ENCODE measurements at places on chromosomes 2 and 18.

DNA sequence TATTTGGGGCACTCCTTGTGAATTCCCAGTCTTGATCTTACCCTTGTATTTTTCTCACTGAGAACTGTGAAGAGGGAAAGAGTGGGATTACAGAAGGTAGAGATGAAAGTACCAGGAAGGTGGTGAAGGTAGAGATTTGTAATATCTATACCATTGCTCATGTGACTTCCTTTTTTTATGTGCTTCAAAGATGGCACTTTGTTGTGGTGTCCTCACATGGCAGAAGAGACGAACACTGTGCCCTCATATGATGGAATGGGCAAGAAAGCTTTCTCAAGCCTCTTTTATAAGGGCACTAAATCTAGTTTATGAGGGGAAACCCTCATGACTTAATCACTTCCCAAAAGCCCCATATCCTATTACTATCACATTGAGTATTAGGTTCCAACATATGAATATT, 28.9 kb upstream of the PPM1B start:
- no peak for DNase-seq

DNA sequence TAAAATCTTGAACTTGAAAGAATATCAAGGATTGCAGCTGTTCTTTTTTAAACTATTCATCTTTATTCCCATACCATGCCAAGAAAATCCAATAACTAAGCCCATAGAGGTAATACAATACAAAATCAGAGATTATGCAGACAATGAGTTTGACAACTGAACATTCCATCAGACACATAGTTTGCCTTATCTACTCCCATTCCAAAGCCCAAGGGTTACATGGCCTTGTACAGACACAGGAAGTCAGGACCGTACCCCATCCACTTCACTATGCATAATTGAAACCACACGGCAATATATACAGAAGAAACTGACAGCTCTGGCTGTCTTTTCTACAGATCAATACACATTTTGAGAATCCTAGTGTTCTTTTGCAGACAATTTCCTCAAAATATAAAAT, 181.3 kb downstream of the TMX3 start:
- no peak for DNase-seq

DNA sequence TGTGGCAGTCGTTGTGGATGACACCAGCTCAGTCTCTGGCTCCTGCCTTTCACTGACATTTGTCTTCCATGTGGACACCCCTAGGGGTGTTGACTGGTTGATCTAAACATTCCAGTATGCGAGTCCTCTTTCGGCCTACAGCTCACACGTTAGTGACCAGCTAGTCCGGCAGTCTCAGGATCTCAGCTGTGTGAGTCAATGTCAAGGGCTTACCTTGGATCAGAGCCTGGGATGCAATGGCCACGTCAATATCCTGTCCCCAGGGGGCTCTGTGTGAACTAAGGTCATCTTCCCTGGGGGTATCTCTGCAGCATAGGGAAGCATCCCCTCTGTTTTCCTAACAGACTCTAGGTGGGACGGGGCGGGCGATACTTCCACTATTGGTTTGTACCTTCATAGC, 35.1 kb upstream of the YWHAQ start:
- DNase-seq = no peak

DNA sequence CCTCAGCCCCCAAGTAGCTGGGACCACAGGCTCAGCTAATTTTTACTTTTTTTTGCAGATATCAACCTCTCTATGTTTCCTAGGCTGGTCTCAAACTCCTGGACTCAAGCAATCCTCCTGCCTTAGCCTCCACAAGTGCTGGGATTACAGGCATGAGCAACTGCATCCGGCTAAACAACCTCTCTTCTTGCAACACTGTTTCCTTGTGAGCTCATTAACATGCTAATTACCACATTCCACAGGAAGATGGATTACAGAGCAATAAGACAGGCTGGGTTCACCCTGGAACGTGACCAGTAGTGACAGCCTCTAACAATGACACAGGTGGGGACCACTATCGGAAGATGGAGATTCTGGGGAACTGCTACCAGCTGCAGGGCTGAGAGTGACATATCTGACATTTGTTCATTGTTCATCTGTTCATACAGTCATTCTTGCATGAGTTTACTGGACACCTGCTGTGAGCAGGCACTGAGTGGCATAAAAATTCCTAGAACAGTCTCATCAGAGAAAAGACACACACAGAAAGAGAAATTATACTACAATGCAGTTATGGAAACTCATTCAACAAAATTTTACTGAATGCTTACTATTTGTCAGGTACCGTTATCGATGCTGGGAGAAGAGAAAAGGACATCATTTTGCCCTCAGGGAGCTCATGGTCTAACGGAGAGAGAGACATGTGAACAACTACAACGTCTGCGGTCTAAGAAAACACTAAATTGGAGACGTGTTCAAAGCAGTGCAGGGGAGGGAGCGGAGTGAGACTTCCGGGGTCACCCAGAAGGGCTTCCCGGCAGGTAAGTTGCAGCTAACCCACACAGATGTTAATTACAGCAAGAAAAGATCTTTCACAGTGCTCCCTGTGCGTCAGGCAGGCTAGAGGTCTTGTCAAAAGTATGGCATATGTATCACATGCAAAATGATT, 37.6 kb downstream of the PROC start:
- DNase-seq = no peak

GRCh38 chr2:112630268-112630667, 15.5 kb upstream of the SLC20A1 start:
- no peak for DNase-seq

- DNase-seq = no peak
Observed at GRCh38 chr18:45517181-45517741, 98.0 kb upstream of the SLC14A2 start.

GRCh38 chr18:35971661-35972196, 750 bp upstream of the RMP24 start:
- no peak for DNase-seq

DNA sequence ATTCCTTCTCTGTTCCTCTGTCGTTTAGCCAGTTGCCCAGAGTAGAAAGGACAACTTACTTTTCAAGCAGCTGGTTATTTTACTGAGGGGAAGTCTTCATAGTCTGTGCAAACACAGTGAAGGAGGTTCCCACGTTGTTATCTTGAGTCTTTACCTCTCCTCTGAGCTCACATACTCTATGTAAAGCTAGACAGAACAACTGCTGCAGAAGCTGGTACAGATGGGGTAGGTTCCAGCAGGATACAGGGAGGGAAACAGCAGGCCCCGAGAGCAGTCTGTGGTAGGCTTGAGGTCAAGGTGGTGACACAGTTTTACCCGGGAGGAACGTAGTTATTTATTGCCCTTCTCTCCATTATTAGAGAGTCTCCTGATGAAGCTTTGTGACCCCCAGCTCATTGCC, 93.4 kb upstream of the LDLRAD4 start:
- no peak for DNase-seq

GRCh38 chr2:222358876-222359275, 60.1 kb upstream of the PAX3 start:
- no peak for DNase-seq

GRCh38 chr2:221385716-221386115, 186.4 kb downstream of the EPHA4 start:
- DNase-seq = no peak

DNA sequence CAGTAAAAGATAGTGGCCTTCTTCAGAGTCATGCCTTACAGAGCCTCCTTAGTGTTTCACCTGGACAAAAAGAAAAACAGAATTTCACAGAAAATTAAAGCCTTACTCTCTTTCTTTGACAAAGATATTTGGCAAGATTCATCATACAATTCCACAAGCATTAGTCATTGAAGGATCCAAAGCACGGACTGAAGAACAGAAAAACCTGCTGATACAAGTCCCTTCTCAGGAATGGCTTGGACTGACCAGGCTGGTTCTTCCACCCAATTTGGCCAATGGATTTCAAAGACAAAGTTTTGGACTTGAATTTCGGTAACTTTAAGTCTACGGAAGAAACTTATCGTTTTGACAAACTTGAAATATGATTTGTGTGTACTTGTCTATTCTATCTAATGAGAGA, 39.1 kb upstream of the GALNT3 start:
- no peak for DNase-seq

DNA sequence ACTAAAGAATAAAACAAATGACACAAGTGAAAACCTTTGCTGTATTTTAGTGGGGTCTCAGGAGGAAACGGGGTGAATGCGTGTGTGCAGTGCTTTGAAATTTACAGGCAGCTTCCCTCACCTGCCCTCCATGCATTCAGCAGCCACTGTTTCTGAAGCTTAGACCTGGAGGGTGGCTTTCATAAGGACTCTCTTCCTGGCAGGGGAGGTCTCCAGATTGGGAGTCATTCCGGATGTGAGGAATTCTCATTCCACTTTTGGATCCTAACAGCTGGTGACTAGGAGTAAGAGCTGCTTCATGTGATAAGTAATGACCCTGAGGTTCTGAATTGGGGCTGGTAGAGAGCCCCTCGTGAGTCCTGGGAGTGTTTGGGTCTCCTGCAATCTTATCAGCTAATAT, 192.5 kb downstream of the SH3BP4 start:
- DNase-seq = no peak

GRCh38 chr2:85838181-85838580, 50.6 kb downstream of the ST3GAL5 start:
- peak; percentile 55 for DNase-seq

DNA sequence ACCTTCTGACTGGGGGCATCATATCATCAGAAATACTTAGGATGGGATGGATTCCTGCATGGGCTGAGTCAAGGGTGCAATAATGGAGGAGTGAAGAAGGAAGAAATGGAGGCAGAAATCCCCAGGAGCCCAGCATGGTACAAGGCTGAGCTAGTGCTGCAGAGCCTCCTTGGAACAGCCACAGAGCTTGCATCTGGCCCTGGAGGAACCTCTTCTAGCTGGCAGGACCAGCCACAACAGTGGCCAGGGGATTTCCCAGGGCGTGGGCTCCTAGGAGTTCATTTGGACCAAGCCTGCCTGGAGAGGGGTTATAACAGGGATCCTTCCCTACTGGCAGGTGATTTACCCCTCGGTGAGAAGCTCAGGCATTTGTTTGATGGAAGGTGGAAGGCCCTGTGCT, 4.7 kb upstream of the IL37 start:
- no peak for DNase-seq

DNA sequence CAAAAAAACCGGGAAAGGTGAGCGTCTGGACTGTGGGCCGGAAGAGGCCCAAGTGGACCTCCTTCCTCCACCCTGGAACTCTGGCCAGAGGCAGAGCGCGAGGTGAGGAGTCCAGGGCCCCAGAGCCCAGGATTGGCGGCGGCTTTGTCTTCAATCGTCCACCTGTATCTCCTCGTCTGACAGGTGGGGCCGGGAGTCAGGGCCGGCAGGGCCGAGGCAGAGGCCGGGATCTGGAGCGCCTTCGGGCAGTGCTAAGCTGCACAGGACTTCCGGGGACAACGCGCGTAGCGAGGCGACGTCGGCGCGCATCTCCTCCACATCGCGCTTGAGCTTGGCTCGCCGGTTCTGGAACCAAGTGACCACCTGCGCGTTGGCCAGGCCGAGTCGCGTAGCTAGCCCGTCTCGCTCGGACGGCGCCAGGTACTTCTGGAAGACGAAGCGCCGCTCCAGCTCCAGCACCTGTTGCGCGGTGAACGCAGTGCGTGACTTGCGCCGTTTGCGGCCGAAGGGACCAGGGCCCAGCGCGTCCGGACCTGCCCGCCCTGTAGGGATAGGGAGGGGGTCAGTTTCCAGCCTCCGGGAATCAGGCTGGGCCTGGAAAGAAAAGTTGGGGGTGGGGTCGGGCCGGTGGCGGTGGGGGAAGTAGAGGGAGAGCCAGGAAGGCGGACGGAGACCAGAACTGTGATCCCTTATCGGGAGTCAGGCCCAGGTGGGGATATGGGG, 1.5 kb downstream of the LBX2 start:
- DNase-seq = peak; percentile 52

GRCh38 chr2:5467178-5467905, 224.8 kb upstream of the SOX11 start:
- no peak for DNase-seq

DNA sequence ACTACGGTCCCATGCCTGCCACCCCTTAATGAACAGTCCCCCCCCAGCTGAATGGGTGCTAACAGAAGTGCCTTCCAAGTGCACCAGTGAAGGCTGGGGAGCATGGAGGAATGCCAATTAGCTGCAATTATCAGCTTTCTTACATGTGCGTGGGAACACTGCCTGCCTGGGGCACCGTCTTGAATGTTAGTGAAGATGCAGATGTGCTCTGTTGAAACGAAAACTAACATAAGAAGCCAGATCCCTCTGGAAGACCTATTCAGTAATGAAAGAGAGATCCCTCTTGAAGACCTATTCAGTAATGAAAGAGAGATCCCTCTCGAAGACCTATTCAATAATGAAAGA, 154.5 kb downstream of the CLIP4 start:
- DNase-seq = no peak

DNA sequence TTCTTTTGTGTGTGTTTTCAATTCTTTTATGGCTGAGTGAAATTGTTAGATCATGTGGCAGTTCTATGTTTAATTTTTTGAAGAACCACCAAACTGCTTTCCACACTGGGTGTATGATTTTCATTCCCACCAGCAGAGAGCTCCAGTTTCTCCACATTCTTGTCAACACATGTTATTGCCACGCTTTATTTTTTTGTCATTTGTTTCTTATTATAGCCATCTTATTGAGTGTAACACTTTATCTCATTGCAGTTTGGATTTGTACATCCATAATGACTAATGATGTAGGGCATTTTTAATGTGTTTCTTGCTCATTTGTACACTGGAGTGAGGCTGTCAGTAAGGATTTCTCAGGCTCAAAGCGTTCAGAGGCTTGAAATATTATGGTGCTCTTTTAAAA, 184.2 kb downstream of the PIEZO2 start:
- no peak for DNase-seq

DNA sequence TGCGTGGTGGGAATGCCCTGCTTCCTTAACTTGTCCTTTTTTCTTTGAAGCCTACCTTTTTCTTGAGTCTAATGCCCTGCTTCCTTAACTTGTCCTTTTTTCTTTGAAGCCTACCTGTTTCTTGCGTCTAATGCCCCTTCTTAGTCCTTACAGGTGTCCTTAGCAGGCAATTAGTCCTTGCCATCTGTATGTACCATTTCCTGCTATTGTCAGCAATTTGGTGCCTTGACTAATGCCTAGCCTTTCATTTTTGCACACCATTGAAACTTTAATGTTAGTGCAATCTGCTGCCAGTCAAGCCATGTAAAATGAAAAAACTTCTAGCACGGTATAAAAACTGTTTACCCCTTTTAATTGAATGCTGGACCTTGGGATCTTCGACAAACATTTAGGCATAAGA, 4.3 kb downstream of the KDM3A start:
- no peak for DNase-seq

DNA sequence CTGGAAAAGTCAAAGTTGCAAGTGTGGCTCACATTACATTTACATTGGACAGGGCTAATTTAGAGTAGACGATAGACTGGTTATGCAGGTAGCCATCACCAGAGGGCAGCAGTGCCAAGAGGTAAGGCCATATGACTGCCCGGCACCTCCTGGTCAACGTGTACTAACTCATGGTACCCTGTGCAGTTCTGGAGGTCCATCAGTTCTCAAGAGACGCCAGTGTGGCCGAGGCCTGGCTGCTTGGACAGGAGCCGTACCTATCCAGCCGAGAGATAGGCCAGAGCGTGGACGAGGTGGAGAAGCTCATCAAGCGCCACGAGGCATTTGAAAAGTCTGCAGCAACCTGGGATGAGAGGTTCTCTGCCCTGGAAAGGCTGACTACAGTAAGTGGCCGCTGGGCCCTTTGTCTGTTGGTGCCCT, 65.8 kb upstream of the EML6 start:
- DNase-seq = peak; percentile 66

All from GM12865 (cell line).